Esophagus mucosa (tissue), 1 donor: ENCODE measurements at places on chromosomes 7 and 10.

GRCh38 chr7:266851-267840 lies 22.8 kb upstream of the FOXL3 start:
- peak; percentile 16 for ATAC-seq

DNA sequence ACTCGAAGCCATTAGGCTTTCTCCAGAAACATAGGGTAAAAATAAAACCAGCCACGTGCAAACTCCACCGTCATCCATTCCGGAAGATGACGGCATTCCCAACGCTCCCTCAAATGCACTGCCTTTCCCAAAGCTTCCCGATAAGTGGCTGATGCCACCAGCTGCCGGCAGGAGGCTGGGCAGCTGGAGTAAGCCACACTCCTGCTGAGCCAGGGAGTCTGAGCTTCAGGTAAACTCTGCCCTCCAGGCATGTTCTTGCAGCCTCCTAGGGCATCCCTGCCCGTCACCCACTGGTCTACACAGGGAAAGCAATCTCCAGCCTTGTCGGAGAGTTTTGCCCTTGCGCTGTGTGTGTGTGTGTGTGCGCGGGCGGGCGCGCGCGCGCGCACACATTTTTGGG lies 40.5 kb upstream of the TMEM273 start:
- ATAC-seq = no peak

- ATAC-seq = no peak
These were observed 28.8 kb upstream of the INPP5A start for GRCh38 chr10:132508581-132509443.

- no peak for ATAC-seq
These were observed 285.0 kb downstream of the MALRD1 start for GRCh38 chr10:19333631-19334030.

GRCh38 chr7:1671594-1672451 lies 1.7 kb downstream of the ELFN1 start:
- no peak for ATAC-seq

- no peak for ATAC-seq
These were observed 88.5 kb downstream of the NOC3L start for GRCh38 chr10:94274142-94274787.

DNA sequence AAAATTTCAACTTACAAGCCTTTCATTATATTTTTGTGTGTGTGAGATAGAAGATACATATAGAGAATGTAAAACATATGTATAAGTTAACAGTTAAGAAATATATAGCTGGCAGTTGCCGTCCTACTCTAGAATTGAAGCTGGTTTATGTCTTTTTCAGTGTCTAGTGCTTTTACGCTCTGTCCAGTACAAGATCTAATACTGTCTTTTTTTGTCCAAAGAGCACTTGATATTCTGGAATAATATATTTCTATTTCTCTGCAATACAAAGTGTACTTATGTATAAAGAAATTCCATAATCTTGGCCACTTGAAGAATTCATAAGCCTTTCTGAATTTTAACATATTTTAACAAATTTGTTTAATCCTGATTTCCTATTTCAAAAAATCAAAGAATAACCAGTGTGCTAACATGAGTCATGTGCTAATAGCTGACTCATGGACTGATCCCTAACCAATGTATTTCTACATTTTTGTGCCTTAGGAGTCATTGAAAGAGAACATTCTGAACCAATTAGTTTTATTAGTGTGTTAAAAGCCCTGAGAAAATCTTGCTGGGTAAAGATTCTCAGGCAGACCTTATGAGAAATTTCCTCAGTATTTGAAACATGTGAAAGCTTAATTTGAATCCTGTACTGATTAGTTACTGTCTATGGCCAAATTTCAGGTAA lies 73.2 kb upstream of the CCAR1 start:
- ATAC-seq = peak; percentile 69

DNA sequence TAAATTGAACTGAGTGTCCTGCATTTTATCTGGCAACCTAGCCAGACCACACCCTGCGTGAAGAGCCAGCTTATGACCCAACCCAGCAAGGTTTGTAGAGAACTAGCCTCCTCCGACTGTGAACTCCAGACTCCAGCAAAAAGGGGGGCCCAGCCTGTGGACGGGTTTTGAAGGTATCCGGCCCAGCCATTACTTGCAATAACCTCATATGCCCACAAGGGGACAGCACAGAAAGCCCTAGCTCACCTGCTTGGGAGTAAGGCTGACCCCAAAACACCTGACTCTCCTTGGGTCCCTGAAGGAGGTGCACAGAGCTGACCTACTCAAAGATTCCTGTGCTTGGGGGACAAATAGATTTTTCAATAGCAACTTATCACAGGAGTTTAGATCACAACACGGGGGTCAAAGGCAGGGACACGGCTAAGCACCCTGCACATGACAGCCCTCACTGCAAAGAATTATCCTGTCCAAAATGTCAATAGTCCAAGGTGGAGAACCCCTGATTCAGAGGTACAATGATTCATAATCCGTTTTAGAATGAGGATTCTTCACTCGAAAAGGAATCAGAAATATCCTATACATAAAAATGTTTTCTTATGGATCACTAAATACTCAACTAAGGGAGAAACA lies 4.6 kb downstream of the TRPV6 start:
- peak; percentile 19 for ATAC-seq

DNA sequence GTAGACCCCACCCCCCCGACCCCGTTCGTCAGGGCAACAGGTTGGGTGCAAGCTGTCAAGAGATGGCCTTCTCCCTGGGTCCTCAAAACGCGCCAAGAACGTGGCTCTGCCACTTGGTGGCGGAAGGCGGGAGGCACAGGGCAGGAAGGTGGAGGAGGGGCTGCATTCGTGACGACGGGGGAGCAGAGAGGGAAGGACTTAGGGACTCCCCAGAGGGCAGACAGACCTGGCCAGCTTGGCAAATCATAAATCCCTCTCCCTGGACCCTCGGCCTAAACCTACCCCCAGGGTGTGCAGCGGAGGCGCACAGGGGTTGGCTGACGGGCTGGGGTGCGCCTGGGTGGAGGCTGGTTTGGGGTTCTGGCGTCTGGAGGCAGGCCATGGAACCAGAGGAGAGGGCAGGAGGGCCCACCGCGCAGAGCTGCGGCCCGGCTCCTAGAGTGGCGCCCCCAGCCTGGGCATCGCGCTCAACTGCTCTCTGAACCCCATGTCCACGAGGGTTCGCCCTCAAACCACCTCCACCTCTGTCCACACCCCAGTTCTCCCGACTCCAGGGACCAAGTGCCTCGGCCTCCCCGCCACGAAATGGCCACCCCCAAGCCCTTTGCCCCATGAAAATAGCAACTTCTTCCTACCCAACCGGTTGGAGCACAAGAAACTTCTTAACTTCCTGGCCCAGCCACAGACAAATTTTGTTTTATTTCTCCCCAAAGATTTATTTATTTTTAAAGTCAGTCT lies 10.8 kb upstream of the GATA3 start:
- ATAC-seq = peak; percentile 16

- ATAC-seq = no peak
These were observed 70.3 kb downstream of the C10orf143 start for GRCh38 chr10:130040351-130040750.

DNA sequence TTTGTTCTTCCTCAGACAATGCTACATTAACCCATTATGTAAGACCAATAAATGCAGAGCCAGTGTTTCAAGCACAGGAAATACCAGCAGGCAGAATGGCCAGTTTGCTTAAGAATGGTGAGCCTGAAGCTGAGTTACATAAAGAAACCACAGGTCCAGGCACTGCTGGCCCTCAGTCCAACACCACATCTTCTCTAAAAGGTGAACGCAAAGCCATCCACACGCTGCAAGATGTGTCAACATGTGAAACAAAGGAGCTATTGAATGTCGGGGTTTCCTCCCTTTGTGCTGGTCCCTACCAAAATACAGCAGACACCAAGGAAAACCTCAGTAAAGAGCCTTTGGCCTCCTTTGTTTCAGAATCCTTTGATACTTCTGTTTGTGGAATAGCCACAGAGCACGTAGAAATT lies 63.8 kb downstream of the TASOR2 start:
- no peak for ATAC-seq

- ATAC-seq = no peak
These were observed 257.9 kb upstream of the PITRM1 start for GRCh38 chr10:3430501-3430900.

DNA sequence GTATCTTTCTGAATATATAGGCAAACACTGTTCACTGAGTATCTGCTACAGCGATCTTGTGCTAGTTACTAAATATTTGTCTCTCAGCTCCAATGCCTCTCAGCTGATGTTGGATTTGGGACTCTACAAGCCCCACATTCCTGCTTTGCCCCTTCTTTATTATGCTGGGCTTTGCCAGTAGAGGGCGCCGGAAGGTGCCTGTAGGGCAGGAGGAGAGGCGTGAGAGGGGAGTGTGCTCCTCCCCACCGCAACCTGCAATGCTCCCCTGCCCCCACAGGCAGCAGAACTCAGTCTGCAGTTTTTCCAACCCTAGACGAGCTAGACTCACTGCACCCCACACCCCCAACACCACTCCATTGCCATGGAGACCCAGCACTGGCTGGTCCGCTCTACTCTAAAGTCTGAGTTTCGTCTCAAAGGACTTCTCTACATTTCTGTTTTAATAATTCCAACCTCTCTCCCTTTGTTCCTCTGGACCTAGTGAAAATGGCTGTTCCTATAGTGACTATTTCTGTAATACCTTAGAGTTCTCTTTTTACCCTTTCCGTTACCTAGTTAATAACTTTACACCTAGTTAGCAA lies 337.6 kb downstream of the CCSER2 start:
- ATAC-seq = no peak

- ATAC-seq = no peak
These were observed 49.0 kb downstream of the TMEM270 start for GRCh38 chr7:73909996-73910395.
